T-cell (primary cell): ENCODE measurements at places on chromosomes 6 and 20.

GRCh38 chr6:6891125-6891721 lies 216.5 kb upstream of the RREB1 start:
- no peak for DNase-seq

GRCh38 chr6:162942866-162943265 lies 215.1 kb downstream of the PACRG start:
- DNase-seq = no peak

- no peak for DNase-seq
These were observed 34.6 kb downstream of the FBXO5 start for GRCh38 chr6:152948150-152948768.

GRCh38 chr6:24865161-24865560 lies 66.4 kb upstream of the ARMH2 start:
- no peak for DNase-seq

GRCh38 chr6:13355043-13355945 lies 27.0 kb upstream of the TBC1D7 start:
- DNase-seq = no peak

- DNase-seq = no peak
These were observed 114.2 kb upstream of the PHACTR1 start for GRCh38 chr6:12602342-12602741.

DNA sequence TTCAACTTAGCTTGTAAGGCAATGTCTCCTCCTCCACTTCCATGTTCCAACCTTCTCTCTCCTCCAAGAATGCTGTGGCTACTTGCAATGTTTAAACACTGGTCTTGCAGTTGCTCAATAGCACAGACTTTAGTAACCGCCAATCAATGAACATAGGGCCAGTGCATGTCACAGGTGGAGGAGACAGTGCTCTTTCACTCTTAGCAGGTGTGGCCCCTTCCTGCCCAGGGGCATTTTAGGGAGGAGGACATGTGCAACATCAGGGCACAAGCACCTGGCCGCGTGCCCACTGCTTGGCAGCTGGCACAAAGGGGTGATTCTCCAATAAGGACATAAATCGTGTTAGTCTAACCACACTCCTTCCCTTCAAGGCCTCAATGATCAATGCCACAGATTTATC lies 41.3 kb downstream of the ADGRF1 start:
- no peak for DNase-seq

DNA sequence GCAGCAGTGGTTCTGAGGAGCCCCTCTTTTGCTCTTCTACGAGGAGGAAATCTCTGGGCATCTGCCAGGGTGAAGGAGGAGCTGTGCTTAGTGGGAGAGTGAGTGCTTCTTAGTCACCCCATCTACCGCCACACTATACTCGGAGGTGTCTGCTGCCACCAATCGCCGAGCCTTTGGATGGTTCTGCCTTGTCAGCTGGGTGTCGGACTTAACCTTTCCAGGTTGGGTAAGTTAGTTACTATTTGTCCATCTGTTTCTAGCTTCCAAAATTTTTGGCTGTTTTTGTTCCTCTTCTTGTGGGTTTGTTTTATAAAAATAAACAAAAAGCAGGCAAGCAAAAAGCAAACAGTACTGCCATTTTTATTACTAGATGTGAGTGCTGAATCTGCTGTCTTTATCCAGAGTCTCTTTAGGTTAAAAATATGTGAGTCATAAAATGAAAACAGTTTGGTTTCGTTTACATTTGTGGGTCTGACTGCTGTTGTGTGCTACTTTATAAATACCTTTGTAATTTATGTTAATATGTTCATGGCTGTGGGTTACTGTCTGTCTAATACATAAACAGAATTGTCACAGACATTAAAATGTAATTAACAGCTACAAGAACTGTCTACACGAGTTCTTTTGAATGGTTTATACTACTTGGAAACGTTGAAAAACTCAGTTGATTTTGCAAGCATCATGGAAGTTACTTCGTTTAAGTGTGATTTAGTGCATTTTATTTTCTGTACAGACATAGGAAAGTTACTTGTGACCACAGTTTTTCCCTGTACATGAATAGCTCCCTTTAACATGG lies 89.2 kb downstream of the ARID1B start:
- no peak for DNase-seq

DNA sequence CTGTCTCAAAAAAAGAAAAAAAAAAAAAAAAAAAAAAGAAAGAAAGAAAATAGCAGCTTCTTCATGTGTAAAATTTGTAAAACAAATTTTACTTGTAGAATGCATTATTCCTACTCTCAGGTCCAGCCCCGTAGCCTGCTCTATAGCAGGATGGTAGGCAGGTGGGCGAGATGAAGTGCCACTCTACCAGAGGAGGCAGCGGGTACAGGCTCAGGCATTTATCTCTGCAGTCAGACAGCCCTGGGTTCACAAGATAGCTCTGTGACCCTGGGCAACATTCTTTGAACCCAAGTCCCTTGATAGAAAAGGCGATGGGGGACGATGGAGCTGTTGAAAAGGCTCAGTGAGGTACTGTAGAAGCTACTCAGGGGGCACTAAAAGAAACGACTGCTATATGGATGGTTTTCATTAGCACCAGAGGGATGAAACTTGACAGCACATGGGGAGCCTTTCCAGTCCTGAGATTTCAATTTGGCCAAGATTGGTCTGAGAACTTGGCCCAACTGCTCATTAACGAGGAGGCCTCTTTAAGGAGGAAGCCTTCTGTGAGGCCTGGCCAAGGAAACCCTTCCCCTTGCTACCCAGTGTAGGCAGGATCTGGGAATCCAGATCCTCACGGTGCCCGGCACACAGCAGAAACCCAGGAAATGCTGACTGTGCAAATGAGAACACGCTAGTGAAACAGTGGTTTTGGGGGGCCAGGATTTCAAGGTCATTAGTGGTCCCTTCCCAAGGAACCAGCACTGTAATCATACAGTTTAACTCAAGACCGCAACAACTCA lies 63.1 kb downstream of the MYH7B start:
- no peak for DNase-seq

GRCh38 chr20:48595495-48596333 lies 232.1 kb downstream of the PREX1 start:
- no peak for DNase-seq

GRCh38 chr6:45450831-45451230 lies 73.1 kb upstream of the SUPT3H start:
- DNase-seq = no peak

DNA sequence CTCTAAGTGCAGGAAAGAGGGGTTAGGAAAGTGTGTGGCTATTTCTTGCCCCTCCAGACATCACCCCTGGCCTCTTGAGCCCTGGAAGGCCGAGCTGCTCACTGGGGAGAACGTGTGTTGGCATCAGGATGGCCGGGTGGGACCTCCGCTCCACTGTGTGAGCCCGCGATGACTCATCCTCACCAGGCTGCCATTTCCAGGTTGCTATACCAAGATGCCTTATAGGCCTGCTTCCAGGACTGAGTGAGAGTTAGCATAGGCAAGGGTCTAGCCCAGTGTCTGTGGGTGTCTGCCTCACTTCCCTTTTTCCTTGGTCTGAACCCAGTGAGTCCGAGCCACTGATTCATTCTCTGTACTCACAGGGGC lies 105.0 kb downstream of the MRPL14 start:
- DNase-seq = no peak

DNA sequence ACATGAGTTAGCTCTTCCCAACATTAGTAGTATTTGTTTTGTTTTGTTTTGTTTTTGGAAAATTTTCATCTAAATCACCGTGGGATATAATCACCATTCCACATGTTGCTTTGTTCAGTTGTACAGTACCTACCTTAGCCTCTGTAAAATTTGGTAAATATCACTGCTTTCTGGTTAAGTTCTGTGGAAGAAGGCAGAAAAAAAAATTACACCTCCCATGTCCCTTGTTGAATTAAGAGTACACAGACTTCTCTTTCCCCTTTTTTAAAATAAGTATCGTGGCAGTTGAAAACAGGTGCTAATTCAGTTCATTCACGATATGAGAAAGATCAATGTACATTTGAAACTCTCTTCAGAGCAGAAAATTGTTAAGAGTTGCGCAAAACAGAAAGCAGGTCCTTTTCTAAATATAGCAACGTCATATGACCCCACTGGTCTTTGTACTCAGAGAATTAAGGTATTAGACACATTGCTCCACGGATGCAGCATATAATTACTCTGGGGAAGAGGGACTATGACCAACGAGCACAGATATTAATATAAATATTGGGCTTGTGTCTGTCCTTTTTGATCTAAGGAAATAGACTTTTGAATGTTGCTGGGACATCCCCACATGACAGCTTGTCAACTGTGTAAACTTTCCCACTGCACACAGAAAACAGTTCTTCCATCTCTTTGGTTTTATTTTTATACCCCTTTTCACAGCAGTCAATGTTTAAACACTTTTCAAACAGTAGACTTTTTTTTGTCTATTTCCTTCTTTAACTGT lies 58.6 kb upstream of the ZNF217 start:
- DNase-seq = no peak

GRCh38 chr6:43733471-43734293 lies 36.3 kb upstream of the VEGFA start:
- DNase-seq = no peak

DNA sequence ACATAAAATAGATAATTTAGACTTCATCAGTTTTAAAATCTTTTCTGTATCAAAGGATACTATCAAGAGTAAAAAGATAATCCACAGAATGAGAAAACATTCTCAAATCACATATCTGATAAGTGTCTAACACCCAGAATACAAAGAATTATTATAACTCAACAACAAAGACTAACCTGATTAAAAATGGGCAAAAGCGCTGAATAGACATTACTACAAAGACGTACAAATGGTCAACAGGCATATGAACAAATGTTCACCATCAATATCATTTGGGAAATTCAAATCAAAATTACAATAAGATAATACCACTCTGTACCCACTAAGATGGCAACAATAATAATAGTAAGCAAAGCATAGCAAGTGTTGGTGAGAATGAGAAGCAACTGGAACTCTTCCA lies 503.8 kb downstream of the CDH26 start:
- DNase-seq = no peak

- DNase-seq = no peak
These were observed 8.2 kb downstream of the BACH2 start for GRCh38 chr6:90288404-90288803.

GRCh38 chr6:168873278-168874190 lies 380.1 kb downstream of the THBS2 start:
- DNase-seq = no peak

DNA sequence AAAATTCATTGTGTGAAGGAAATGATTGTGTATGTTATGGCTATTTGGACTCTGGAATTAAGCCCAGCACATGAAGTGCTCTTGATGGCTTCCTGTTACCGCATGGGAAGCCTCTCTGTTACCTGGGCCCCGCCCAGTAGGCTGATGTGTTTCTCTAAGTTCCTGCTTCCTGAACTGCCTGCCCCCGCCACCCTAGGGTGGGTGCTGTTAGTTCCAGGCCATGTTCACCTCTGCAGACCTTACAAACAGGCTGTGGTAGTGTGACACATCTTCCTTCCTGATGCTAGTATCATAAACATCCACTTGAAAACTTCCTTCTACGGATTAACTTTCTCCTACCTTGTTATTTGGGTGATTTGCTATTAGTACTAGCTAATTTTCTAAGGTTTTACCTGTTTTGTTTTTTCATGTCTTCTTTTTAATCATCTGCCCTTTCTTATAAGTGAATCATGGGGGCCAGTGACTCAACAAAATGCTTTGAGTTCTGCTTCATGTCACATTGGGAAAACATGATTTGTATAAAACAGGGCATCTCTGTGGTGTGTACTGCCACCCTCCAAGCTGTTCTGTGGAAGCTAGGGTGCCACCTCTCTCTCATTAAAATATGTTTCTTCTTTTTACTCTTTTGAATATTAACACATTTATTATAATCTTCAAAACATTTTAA lies 40.6 kb downstream of the SH3BGRL2 start:
- peak; percentile 41 for DNase-seq

- DNase-seq = no peak
These were observed 98.1 kb downstream of the HIVEP2 start for GRCh38 chr6:142846883-142847287.

DNA sequence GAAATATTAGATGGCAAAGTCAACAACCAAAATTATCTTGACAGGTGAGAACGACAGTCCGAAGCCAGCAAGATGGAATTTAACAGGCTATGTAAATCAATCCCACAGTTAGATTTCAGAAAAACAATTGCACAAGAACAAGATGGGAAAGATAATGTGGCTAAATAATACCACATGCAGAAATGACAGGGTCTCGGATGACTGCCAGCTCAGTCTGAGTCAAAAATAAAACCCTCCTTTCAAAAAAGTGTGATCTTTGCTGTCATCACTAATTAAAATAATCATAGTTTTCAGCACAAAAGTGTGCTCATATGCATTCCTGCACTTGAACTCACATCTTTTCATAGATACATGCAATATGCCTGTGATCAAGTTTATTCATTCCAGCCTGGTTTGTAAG lies 25.9 kb downstream of the FOXQ1 start:
- no peak for DNase-seq

GRCh38 chr20:63567386-63568169 lies 6.5 kb downstream of the HELZ2 start:
- peak; percentile 53 for DNase-seq

- no peak for DNase-seq
These were observed 3.1 kb downstream of the SEMG1 start for GRCh38 chr20:45209924-45210323.

GRCh38 chr20:31355981-31356380 lies 12.4 kb upstream of the DEFB118 start:
- no peak for DNase-seq

GRCh38 chr6:161259302-161259701 lies 14.6 kb downstream of the AGPAT4 start:
- DNase-seq = no peak

DNA sequence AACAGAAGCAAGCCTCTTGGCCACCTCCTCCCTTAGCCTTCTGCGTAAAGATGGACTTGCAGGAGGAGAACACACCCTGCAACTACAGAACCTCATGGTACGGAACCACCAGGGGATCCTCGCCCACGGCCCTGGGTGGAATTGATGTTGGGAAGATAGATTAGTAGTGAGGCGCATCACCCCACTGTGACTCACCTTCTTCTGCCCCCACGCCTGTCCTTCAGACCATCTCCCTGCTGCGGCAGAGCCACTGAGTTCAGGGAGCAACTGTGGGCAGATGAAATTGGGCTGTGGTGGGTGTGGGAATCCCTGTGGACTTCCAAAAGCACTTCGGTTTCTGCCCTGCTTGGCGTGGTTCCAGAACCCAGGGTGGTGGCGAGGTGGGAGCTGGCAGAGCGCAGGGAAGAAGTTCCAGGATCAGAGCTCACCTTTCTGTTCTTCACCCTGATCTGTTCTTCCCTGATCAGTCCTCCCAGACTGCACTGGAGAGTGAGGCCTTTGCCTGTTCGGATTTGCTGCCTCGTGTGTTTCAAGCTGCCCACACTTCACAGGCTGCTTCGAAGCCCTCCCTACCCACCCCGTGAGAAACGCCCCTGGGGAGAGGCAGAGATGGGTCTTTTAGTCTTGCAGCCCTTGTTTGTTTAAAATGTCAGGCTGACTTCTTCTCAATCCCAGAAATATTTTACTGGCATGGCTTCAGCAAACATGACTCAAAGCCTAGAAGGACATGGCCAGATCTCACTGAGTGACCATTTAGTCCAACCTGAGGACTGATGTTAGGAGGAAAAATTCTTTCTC lies 92.8 kb upstream of the MLN start:
- no peak for DNase-seq

GRCh38 chr6:88669475-88669874 lies 293.9 kb downstream of the RNGTT start:
- no peak for DNase-seq

GRCh38 chr20:4225745-4226144 lies 210.4 kb upstream of the RNF24 start:
- DNase-seq = no peak

- DNase-seq = no peak
These were observed 8.1 kb downstream of the PTPN1 start for GRCh38 chr20:50518270-50518721.

- no peak for DNase-seq
These were observed 6.0 kb downstream of the PSMF1 start for GRCh38 chr20:1124421-1124820.
